Right renal cortex interstitium (tissue), 3 donors: ENCODE measurements at places on chromosomes 1 and 21. TPM values are rescaled to one million over a fixed set of nuclear protein-coding genes. Genes with fewer than 3 reads are reported as not detected.

- no peak for DNase-seq
Observed at GRCh38 chr1:38932571-38932970, 9.1 kb downstream of the RHBDL2 start.

DNA sequence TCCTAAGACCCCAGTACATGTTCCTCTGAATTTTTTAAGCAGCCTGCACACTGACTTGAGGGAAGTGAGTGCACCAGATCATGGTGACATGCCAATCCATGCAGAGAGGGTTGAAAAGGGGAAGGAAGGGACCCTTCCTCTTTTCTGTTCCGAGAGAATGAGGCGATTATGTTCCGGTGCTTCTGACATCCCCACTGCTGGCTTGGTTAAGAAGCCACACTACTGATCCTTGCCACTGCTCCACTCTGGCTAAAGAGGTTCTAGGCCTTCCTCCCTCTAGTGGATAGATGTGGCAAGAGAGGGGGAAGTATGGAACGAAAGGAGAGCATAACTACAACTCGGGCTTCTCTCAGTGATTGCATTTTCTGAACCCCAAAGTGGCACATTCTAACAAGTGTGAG, 1.8 kb upstream of the CYB5R1 start:
- DNase-seq = no peak

DNA sequence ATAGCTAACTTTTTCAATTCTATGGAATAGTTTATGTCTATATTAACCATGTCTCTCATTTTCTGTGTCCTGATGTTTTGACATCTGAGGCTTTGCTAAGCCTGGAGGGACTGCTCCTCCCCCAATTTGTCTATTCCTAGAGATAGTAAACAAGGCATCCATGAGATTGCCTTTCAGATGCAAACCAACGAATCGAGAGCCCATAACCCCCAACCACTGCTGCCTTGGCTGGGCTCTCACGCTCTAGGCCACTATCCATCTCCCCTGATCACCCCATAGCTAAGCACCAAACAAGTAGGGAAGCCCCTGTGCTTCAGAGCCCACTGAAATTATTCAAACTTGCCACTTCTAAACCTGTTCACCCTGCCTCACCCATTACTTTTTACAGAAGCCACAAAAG, 437.7 kb downstream of the SETD4 start:
- no peak for DNase-seq

GRCh38 chr1:224045556-224045955, 68.4 kb upstream of the FBXO28 start:
- DNase-seq = no peak

GRCh38 chr1:203690730-203691129, 64.1 kb downstream of the ATP2B4 start:
- DNase-seq = no peak

GRCh38 chr1:193458628-193459027, 272.2 kb upstream of the B3GALT2 start:
- no peak for DNase-seq

- DNase-seq = no peak
Observed at GRCh38 chr1:81111818-81112217, 688.9 kb upstream of the ADGRL2 start.

DNA sequence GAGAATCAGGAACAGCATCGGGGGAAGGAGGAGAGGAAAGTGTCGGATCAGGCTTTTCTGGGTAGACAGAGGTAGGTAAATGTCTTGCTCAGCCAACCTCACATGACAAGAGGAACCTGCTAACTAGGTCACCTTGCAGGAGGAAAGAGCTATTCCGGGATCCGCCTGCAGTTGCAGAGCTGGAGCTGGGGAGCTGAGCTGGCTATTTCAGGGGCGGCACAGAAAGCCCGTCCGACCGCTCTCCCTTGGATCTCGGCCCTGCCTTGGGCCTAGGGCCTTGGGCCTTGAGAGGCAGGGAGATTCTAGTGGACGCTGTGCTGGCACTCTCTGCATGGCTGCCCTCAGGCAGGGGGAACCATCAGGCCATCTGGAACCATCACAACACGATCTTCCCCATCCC, 56.5 kb upstream of the CTPS1 start:
- no peak for DNase-seq

DNA sequence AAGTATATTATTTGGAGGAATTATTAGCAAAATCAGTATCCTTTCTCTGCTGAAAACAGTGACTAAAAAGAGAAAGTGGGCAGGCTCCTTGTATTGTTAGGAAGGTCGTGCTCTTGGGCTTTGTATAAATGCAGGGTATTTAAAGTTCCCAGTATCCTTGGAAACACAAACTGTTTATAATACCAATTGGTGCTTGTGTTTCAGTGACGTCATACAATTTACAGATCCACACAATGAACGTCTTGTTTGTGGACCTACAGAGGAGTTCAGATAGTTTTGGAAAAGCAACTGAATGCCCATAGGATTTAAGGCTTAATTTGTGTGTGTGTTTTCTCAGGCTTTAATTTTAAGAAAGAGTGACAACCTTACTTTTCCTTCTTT, 168.2 kb downstream of the RASAL2 start:
- DNase-seq = no peak

ETV3L gene
- polyA plus RNA-seq = not detected
